ENCODE measurements at places on chromosomes 6 and 20.

DNA sequence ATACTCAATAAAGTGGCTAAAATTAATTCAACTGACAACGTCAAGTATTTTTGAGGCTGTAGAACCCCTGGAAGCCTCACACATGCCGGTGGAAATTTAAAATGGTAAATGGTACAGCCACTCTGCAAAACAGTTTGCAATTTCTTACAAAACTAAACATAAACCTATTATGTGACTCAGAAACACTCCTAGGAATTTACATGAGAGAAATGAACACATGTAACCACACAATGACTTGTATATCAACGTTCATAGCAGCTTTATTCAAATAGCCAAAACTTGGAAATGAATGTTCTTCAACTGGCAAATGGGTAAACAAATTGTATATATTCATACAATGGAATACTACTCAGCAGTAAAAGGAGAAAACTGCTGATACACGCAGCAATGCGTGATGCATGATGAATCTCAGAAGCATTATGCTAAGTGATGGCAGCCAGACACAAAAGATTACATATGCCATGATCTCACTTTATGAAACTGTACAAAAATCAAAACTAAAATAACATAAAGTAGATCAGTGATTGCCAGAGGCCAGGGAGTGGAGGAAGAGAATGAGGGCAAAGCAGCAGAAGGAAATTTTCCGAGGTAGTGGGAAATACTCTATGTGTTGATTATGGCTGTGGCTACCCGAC lies 112.5 kb downstream of the FAM50B start:
- no peak for DNase-seq

DNA sequence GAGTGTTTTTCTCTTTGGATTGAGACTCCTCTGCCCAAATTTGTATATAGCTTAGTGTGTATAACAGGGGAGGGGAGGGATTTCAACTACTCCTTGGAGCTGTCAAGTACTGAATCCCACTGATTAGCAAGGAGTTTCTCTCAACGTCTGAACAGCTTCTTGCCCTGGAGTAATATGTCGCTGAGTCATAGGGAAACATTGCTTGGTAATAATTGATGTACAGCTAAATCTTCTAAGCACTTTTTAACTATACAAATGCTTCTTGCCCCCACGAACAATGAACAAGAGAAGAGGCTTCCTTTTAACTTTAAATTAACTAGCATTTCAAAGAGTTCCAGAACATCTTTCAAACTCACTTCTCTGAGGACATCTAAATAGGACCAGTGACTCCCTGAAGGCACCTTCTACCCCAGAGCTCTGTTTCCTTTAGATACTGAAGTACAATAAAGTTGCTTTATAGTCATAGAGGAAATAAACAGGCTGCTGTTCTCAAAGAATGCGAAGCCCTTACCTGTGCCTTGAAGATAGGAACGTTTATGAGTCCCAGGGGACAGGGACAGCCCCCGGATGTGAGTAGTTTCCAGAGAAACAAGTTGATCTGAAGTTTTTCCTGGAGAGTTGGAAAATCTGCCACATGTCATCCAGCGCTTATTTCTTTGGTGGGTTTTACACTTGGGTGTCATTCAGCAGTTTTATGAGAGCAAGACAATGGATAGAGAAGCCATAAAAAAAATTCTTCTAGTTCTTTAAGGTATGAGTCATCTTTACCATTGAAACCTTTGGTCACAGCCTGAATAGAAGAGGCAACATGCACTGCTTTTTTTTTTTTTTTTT lies 462.5 kb upstream of the BTBD3 start:
- DNase-seq, result no peak

DNA sequence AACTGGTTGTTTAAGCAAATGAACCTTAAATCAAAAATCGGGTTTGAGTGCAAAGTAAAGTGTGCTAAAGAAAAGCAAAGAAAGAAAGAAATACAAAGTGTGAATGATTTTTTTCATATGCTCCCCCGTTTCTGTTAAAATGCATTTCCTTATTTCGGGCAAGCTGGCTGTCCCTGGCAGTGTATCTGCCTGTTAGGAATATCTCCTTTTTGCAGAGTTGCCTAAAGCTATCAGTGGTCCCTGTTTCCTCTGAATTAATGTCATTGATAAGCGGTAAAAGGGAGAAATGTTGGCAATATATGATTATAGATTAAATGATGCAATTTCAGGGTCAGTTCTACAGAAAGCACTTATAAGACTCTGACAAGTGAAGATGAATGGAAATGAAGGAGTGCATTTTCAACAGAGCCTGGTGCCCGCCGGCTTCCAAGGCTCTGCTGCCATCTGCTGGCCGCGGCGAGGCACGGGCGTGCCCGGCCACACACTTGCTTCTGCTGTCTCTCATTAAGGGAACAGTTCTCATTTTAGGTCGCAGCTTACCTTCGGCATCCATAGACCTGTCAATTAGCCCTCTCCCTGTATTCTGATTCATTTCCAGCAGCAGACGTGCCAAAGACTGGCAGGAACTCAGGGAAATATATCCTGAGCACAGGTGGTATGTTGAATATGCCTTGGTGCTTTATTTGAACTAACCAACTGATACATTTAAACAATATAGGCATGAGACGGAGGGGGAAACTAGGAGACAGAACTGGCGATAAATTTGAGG lies 381.9 kb downstream of the C6orf118 start:
- no peak for DNase-seq

- DNase-seq, result no peak
Observed at GRCh38 chr20:10362674-10363073, 71.3 kb downstream of the MKKS start.

DNA sequence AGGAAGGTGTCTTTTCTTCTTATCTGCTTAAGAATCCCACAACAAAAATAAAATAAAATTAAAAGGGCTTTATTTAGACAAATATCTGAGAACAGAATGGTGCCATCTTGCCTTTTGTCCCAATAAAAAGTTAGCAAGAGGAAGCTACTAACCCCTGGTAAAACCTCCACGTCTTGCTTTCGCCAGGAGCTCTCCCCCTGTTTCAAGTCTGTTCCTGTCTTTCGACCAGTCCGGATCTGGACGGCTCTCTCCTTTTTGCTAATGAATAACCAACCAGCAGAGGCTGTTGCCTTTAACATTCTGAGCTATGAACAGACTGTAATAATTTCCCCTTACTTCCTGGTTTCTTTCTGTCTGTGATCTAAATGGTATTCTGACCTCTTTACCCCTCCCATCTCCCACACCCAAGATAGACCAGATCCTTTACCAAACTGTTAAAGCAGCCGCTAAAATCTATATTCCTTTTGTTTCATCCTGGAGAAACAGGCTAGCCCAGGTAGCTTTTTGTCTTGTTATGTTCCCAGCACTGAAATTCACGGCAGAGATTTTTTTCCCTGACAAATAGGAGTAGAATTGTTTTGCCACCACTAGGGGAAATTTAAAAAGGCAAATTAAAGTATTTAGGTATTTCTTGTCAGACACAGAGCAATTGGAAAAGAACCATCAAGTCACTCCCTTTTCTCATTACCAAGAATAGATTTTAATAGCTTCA lies at the start of gene FRK:
FRK (minus strand) TSS at position 320 of the 712 bp plus-strand sequence. CDS start 580 bp downstream, outside the sequence.
- DNase-seq, result no peak

GRCh38 chr6:4281341-4282293 lies 146.2 kb upstream of the ECI2 start:
- DNase-seq, result no peak

DNA sequence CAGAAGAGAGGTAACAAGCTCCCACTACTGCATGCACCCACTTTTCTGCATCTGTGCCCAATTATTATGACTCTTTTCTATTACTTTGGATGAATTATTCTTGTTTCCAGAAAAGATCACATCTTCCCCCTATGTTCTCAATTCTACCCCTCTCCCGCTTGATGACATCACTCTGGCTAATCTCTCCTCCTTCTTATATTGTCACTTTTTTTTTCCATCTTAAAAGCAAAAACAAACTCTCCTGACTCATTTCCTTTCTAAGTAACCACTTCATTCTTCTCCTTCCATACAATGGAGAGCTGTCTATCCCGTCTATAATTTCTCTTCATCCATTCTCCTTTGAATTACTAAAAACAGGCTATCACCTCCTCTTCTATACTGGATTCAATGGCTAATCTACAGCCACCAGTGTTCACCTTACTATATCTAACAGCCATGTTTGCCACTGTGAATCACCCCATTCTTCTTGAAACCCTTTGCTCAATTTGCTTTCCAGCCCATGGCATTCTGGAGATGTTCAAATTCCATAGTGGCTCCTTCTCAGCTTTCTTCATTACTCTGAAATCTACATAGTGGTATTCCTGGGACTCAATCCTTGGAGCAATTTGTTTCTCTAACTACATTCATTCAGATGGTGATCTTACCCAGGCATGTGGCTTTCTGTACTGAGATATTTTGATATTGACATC lies 378.4 kb downstream of the ARHGAP18 start:
- DNase-seq, result no peak

DNA sequence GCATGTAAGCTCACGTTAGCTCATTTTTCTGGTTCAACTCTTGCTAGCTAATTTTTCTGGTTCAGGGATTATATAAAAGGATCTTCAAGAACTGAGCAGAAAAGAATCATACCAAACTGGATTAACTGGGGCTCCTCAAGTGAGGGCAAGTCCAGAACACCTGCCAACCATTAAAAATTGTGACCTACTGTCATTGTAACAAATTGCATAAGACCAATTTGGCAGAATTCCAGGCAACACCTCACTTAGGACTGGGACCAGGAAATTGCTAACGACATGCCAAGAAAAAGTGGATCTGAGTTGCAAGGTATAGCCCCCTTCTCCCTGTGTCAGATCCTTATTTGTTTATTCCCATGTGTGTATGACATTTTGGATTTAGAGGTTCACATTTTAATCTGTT lies 216.6 kb downstream of the HIVEP2 start:
- DNase-seq, result no peak

GRCh38 chr6:31149827-31150447 lies 7.7 kb downstream of the CCHCR1 start:
- DNase-seq, result no peak

DNA sequence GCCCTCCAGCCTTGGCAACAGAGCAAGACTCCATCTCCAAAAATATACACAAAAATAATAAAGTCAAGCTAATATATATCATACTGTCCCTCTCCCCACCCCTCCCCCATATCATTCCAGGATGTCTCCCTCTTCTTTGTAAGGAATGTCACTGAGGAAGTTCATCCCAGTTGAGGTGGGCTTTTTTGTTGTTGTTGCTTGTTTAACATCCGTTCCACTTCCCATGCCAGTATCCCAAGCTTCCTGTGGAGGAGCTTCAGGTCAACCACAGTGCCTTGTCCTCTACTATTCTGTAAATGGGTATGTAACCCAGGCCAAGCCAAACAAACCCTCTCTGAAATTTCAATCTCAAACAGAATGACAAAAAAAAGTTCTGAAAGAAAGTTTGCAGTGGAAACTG lies 19.0 kb upstream of the PTPN1 start:
- DNase-seq, result no peak

- DNase-seq, result no peak
Observed at GRCh38 chr6:158960026-158960425, 40.0 kb downstream of the RSPH3 start.

DNA sequence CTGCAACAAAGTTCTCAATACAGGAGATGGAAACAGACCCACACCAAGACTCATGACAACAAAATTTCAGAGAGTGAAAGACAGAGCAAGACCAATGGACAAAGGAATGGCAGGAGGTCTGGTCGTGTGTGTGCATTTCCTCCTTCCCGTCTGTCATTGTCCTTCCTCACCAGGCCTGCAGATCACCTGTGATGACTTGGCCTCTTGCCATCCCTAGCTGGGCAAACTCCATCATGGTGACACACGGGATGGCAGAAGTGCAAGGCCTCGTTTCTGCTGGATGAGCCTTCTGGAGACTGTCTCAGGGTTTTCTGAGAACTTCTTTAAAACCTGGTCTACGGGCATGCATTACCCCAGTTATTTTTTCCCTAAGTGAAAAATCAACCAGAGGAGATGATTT lies 49.2 kb downstream of the RPP21 start:
- no peak for DNase-seq

GRCh38 chr6:165717732-165718465 lies 54.9 kb upstream of the PDE10A start:
- no peak for DNase-seq

- no peak for DNase-seq
Observed at GRCh38 chr20:24700166-24700860, 230.9 kb downstream of the SYNDIG1 start.

GRCh38 chr6:43983632-43984031 lies 143.6 kb downstream of the MRPL14 start:
- DNase-seq, result no peak

- no peak for DNase-seq
Observed at GRCh38 chr6:13454286-13455221, 32.8 kb downstream of the GFOD1 start.

DNA sequence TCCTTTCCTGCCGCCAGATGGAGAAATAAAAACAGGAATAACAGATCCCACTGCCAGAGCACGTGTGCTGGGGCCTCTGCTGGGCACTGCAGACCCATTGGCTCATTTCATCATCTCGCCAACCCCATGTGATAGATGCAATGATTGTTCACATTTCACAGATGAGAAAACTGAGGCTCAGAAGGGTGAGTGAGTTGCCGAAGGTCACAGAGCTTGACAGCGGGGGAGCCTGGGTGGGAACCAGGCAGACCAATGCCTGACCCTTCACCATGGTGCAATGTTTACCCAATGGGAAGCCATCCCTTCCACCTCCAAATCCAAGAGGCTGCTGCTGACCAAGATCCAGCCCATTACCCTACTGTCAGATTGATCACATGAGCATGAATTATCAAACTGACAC lies 105.1 kb downstream of the JPH2 start:
- no peak for DNase-seq

DNA sequence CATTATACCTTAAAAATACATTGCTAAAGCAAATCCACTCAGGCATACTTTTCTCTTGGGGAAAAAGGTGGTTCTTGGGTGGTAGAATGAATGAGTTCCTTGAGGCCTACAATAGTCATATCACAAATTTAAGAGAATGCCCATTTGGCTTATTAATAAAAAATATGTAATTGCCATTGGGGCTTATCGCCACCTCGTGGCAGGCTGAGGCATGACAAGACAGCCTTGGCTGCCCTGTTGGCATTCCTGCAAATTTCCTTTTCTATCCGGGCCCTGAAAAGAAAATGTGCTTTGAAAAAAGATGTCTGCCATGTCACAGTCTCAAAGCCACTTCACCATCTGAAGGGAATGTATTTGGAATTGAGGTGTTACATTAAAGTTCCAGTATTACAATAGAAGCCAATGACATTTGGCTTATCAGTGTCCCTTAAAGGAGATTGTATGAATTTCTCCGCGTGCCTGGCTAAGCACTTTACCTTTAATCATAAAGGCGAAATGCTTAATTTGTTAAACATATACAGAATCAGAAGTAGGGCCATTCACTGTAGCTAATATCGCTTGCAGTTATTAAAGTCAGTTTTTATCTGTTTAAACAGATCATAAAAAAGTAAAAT lies 188.3 kb upstream of the ZFP64 start:
- no peak for DNase-seq
